Kidney capillary endothelial cell (primary cell): ENCODE measurements at places on chromosomes 5 and 9.

DNA sequence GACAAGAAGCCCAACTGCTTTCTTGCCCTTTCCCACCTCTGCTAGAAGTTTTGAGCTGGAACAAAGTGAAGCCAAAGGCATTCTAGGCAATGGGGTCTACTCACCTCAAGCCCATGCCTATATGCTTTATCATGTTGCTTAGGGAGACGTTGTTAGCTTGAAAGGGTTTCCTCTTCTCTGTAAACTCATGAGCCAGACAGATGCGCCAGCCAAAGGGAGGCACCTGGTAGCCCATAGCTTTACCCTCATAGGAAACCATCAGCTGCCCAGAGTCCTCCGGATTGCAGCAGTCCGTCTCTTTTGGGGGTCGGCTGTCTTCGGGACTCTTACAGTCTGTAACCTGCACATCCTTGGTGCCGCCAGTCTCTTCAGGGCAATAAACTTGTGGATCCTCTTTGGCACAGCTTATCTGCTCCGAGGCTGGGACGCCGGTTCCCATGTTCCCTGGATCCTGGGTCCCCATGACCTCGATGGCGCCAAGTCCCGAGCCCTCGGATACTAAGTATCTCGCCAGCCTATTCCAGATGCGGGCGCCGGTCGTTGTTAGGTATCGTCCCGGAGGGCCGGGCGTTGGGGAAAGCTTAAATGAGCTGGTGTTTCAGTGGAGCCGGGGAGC lies 678 bp downstream of the GBA2 start:
- no peak for DNase-seq

GRCh38 chr5:171575386-171575785 lies 155.9 kb downstream of the FGF18 start:
- DNase-seq, result no peak

DNA sequence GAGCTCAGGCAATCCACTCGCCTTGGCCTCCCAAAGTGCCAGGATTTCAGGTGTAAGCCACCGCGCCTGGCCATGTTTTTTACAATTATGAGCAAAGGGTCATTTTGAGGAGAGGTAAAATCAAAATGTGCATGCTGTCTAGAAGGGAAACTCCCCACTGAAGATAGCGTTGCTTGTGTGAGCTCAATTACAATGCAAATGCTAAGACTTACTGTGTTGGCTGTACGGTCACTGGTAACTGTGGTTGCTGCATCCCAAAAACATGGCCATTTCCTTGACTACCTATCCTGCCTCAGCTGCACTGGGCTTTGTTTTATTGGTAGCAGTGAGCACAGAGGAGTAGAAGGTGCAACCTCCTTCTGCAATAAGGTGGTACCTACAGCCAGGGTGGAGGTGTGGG lies 77.4 kb upstream of the SPATA31E1 start:
- DNase-seq, result no peak

DNA sequence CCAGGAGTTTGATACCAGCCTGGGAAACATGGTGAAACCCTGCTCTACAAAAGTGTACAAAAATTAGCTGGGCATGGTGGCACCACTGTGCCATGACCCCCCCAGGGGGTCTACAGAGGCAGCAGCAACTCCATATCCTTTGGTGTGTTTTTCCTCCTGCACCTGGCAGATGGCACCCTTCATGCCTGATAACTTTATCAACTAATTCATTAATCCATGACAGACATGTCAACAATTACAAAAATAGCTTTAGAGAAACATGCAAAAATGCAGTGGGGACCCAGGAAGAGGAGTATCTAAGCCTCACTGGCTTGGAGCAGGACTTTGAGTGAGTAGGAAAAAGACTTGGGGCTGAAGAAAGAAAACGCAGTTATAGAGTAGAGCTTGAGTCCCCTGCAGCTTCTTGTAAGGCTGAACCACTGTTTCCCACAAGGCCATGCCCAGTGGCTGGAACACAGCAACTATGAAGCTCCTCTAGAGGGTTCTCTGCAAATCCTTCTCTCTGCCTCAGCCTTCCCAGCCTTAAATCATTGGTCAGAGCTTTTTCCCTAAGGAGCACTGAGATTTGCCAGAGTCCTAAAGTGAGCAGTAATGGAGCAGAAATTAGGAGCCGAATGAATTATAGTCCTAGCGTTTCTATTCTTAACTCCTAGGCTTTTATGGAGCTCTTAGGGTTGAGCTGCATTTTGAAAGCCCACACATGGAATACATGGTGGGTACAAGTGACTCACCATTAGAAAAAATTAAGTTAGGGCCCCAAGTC lies 25.5 kb upstream of the B4GALT1 start:
- DNase-seq, result no peak

- no peak for DNase-seq
Observed at GRCh38 chr5:143205883-143206195, 197.6 kb downstream of the NR3C1 start.

GRCh38 chr5:6397536-6398269 lies 19.4 kb upstream of the MED10 start:
- DNase-seq, result no peak

GRCh38 chr9:110847671-110848070 lies 179.1 kb downstream of the MUSK start:
- DNase-seq, result no peak

DNA sequence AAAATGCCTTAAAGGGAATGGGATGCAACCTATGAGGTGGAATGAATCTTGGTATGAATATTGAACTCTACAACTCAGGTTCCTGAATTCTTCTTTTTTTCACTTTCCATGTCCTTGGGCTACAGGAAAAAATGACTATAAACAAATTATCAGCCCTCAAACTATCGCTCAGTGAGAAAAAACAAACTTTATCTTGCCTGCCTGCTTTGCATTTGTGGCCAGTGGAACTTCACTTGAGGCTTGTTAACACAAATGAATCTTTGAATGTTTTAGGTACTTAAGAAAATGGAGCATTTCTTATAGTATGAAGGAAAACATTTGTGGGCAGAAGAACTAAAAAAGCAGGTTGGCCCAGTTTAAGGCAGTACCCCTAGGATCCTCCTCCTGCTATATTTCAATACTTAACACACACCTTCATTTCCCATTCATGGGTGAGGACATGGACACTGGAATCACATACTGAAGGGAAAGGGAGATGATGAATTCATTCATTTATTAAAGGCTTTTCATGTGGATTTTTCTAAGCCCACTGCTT lies 34.1 kb downstream of the ELOVL7 start:
- no peak for DNase-seq

GRCh38 chr9:4259489-4259888 lies 40.4 kb downstream of the GLIS3 start:
- DNase-seq, result no peak

- no peak for DNase-seq
Observed at GRCh38 chr5:77645158-77645994, 6.9 kb upstream of the OTP start.

GRCh38 chr9:113215132-113215531 lies 5.9 kb downstream of the FKBP15 start:
- peak; percentile 36 for DNase-seq
